ENCODE measurements at places on chromosomes 5 and 9. TPM values are rescaled to one million over a fixed set of nuclear protein-coding genes. Genes with fewer than 3 reads are reported as not detected.

The DOLPP1 gene
- total RNA-seq: 7.7 TPM

The CDH9 gene
- not detected for total RNA-seq

The PCA3 gene
- total RNA-seq: 0.11 TPM

The VCAN gene
- 0.69 TPM for total RNA-seq

The ZNF366 gene
- 0.17 TPM for total RNA-seq

The ANXA6 gene
- total RNA-seq: 15.8 TPM

The SLC28A3 gene
- total RNA-seq: under 0.01 TPM

The OR1L4 gene
- total RNA-seq: not detected

The DNM1 gene
- total RNA-seq: 0.43 TPM

The ECSCR gene
- 475 TPM for total RNA-seq

The FAM221B gene
- total RNA-seq: not detected

The TMEM174 gene
- not detected for total RNA-seq

The OR13C4 gene
- not detected for total RNA-seq

All from dermis lymphatic vessel endothelial cell (primary cell).